Stimulated activated CD8-positive, alpha-beta memory T cell treated with anti-CD3 and anti-CD28 coated beads, Interleukin-2, amount 100 ng/mL, for 1 hour (primary cell): ENCODE measurements at places on chromosomes 7 and 10.

DNA sequence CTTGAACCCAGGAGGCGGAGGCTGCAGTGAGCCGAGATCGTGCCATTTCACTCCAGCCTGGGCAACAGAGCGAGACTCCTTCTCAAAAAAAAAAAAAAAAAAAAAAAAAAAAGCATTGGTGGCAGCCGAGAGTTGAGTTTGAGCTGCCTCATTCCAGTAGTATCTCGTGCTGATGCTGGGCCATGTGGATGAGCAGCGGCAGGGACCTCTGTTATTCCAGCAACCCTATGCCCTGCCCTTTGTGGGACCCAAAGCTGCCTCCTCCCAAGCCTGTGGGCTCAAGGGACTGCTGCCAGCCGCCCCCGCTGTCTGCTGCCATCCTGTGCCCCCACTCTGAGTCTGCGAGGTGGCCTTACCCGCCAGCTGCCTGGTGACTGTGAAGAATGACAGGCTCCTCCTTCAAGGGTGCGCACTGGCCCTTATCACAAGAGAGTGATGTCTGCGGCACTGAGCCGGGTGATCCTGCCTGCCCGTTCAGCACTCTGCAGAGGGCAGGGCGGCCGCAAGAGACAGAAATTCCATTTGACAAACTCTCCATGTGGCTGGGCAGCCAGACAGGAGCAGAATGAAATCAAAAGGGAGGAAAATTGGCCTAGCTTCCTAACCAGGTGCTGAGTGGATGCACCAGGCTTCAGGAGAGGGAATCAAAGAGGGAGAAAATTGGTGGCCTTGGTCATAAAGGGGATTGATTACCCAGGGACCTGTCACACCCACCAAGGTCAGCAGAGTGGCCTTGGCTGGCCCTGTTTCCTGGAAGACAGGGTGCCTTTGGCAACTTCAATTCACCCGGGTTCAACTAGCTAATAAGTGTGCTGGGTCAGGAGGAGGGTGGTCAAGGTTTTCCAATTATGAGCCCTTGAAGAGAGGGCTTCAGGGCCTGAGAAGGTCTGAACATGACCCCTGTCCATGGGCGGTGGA, 65.3 kb upstream of the ZMIZ1 start:
- no peak for DNase-seq

GRCh38 chr7:95840953-95841950, 68.9 kb downstream of the DYNC1I1 start:
- no peak for DNase-seq

- no peak for DNase-seq
Observed at GRCh38 chr10:132347211-132347930, 15.4 kb downstream of the LRRC27 start.

DNA sequence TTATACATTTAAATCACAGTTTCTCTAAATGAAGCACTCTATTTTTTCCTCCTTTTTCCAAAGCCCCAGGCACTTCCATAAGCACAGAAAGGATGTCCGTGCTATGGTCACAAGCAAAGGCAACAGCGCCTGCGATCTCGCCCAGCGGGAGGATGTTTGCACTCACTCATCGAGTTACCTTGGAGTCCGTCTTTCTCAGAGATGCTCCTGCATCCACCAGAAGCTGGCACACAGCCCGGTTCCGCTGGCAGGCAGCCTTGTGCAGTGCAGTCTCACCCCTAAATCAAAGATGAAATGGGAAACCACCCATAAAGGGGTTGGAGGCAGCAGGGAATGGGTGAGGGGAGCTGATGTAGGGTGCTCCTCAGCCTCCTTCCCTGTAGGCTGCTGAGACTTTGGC, 51.9 kb upstream of the PTN start:
- DNase-seq: no peak

DNA sequence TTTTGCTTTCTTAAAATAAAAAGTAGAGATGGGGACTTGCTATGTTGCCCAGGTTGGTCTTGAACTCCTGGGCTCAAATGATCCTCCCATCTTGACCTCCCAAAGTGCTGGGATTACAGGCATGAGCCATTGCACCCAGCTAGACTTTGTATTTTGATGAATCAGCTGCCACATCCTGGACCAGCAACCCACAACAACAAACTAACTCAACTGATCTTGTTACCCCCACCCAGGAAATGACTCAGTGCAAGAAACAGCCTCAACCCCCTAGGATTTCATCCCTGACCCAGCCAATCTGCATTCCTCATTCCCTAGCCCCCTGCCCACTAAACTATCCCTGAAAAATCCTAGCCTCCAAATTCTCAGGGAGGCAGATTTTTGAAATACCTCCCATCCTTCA, 123.8 kb downstream of the IPMK start:
- DNase-seq: no peak

DNA sequence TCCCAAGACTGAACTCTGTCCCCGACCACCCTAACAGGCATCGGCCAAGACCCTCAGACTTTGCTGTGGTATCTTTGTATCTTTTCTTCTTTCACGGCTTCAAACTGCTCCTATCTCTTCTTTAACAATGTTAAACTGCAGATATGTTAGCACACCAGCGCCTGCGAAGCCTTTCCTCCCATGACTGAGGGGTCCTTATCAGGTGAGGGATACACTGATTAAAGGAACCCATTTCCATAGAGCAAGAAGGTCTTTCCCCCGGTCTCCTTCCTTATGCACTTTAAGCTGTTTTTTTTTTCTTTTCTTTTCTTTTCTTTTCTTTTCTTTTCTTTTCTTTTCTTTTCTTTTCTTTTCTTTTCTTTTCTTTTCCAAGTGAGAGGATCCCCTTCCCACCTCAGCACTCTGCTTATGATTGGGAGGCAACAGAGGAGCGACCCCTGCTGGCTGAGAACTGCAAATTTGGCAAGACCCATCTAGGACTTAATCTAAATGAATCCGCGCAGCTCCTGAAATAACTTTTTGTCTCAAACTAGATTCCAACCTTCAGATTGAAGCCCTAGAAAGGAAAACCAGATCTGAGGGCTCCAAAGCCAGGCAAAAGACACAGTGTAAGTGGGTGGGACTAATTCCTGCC, 109.9 kb downstream of the ITGB8 start:
- no peak for DNase-seq

- DNase-seq: no peak
Observed at GRCh38 chr10:96691761-96692160, 28.6 kb downstream of the PIK3AP1 start.

DNA sequence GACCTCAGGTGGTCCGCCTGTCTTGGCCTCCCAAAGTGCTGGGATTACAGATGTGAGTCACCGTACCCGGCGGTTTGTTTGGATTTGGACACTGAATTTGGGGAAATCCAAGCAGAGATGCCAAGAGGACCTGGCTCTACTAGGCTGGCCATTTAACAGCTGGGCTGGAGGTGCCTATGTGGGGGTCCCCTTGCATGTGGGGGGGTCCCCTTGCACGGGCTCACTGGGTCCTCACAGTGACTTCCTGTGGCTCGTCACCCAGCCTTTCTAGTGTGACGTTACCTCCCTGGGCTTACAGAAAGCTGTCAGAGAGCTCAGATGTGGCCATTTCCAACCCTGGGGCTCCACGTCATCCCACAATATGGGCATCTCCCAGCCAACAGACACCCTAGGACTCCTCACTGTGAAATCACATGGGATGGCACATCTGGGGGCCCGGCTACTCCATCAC, 49.3 kb upstream of the GNA12 start:
- DNase-seq: no peak

- DNase-seq: no peak
Observed at GRCh38 chr7:7237201-7237977, 55.0 kb downstream of the C1GALT1 start.

DNA sequence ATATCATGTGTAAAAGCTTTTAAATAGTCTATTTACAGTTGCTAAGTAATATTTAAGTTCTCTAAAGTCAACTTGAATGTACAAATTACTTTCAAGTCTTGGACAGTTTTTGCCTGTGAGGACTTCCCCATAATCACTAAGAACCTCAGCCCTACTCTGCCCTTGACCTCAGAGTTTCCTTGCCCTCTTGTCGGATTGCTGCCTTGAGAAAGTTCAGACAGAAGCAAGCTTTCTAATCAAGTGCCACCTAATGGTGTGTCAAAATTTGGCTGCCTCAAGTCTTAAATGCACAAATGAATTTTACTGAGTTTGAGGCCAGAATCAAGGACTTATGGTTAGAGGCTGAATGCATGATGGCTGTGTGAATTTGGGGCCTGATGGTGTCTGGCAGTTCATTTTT, 88.3 kb upstream of the KAT6B start:
- DNase-seq: no peak

DNA sequence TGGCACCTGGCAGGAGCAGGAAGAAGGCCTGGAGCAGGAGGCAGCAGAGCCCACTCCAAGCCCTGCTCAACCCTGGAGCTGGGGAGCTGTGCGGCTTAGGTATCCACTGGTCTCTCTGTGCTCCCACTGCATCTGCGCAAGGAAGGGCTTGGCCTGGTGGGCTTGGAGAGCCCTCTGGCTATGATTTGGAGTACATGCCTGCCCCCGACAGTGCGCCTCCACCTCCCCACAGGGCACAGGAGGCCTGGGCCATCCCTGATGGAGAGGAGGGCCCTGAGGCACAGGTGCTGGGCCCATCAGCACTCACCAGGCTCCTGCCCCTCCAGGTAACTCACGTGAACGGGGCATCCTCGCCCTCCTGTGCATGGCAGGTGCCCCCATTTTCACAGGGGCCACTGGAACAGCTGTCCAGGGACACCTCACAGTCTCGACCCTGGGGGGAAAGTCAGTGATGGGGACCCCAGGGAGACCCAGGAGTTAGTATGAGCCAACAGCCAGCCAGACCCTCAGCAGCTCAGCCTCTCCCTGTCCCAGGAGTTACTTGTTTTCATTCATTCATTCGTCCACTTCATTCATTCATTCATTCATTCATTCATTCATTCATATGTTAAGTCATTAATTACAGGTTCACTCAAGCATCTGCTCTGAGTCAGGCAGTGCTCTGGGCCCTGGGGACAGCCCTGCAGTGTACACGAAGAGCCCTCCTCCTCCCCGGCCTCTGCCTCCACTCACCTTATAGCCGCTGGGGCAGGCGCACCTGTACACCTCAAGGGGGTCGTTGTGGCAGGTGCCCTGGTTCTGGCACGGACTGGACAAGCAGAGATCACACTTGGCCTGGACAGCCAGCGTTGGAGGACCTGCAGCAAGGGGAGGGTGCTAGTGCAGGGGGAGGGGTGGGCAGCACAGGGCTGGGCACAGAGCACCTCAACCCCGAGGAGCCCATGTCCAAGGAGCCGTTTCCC, 167.2 kb downstream of the SLIT1 start:
- no peak for DNase-seq

DNA sequence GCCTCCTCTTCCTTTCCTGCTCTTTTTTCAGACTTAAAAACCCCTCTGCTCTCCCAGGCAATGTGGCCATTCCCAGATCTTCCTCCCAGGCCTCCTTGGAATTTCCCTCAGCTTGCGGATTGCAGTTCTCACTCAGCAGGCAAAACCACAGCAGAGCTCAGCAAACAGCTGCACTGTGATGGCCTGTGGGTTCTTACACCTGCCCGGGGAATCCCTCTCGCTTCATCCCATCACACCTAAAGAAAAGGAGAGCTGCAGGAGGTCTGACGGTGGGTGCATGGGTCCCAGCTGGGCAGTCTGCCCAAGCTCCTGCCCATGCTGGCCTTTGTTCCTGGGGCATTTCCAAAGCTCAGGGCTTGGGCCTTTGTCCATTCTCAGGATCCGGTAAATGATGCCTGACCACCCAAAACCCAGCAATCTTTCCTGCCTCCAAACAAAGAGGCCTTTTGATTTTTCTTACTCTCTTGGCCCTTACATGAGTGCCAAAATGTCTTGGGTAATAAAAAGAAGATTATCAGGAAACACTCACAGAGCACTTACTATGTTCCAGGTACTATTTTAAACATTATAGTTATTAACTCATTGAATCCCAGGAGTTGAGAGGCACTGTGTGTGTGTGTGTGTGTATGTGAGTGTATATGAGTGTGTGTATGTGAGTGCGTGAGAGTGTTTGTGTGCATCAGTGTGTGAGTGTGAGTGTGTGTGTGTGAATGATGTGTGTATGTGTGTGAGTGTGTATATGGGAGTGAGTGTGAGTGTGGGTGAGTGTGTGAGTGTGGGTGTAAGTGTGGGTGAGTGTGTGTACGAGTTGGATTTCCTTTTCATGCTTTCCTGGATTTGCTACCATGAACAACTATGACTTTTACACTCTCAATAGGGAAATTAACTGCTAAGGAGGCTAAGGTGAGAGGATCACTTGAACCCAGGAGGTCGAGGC, 64.5 kb upstream of the PODXL start:
- DNase-seq: no peak

- no peak for DNase-seq
Observed at GRCh38 chr7:140506788-140507464, 27.6 kb upstream of the MKRN1 start.

DNA sequence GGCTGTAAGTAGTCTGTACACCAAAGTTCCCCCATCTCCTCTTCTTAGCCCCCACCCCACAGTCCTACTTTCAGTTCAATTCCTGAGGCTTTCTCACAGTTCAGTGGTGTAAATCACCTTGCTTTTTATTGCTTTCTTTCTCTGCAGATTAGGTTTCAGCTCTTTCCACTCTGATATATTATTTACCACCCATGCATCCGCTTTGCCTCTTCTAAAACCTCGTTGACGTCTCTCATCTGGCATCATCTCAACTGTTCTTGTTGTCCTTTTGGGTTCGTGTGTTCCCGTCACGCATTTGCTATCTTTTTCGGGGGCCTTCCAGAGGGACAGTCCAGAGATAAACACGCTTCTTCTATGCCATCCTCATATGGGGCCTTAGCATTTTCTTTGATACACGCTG, 597.9 kb upstream of the DPP6 start:
- DNase-seq: no peak

GRCh38 chr10:31829776-31830175, 98.9 kb downstream of the ARHGAP12 start:
- DNase-seq: no peak

GRCh38 chr7:158682456-158682855, 22.1 kb downstream of the NCAPG2 start:
- no peak for DNase-seq

DNA sequence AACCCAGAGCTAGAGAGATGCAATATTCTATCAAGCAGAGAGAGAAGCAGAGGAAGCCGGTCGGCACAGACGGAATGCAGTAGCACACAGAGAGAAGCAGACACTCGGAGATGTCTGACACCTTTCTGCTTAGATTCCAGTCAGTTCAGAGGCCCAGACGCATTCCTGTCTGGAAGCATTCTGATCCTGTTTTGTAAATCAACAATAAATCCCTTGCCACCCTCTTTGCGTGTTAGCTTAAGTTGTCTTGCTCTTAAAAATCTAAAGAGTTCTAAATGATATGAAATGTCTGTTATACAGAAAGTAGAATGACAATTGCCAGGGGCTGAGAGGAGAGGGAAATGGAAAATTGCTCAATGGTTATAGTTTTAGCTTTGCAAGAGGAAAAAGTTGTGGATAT, 27.4 kb upstream of the ATRNL1 start:
- no peak for DNase-seq

GRCh38 chr10:114220281-114220680, 18.8 kb upstream of the VWA2 start:
- no peak for DNase-seq

DNA sequence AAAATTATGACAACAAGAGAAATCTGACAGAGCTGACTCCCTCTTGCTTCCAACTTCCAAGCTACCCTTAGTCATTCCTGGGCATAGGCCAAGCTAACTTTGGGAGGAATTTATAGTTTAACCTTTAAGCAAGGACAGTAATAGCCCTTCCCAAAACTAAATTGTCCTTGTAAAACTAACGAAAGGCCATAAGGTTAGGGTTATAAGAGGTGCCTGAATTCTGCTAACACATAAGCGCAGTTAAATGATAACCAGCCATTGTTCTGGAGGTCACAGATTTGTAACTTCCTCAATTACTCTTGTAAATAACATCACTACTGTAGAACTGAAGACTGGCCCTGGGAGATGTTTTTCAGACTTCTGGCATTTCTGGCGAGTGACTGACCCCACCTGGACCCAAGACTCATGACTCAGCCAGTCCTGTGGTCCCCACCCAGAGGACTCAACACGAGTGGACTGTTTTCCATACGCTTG, 481.2 kb downstream of the KCNMA1 start:
- DNase-seq: no peak

- DNase-seq: no peak
Observed at GRCh38 chr7:135768064-135768463, 19.5 kb upstream of the FAM180A start.
